ENCODE measurements at places on chromosomes 3 and 15. TPM values are rescaled to one million over a fixed set of nuclear protein-coding genes. Genes with fewer than 3 reads are reported as not detected.

AMT gene
- 0.26 TPM for total RNA-seq

ACAD11 gene
- 3.8 TPM for total RNA-seq

GPR149 gene
- not detected for total RNA-seq

LINGO1 gene
- 8.1 TPM for total RNA-seq

RBPMS2 gene
- total RNA-seq: 8.9 TPM

NR2F2 gene
- 24.3 TPM for total RNA-seq

IGSF11 gene
- total RNA-seq: 4.4 TPM

WDR5B gene
- total RNA-seq: 3.2 TPM

CLDN16 gene
- total RNA-seq: 0.34 TPM

ZPLD1 gene
- total RNA-seq: 0.05 TPM

TEX55 gene
- total RNA-seq: not detected

STAC gene
- total RNA-seq: 3.0 TPM

AHSG gene
- not detected for total RNA-seq

FAM43A gene
- total RNA-seq: 12.7 TPM

MOBP gene
- total RNA-seq: not detected

DAZL gene
- total RNA-seq: not detected

SETD2 gene
- 19.4 TPM for total RNA-seq

DISP2 gene
- total RNA-seq: 1.3 TPM

RASL12 gene
- 0.15 TPM for total RNA-seq

FETUB gene
- 0.14 TPM for total RNA-seq

LRRIQ4 gene
- total RNA-seq: not detected

CRYGS gene
- 0.43 TPM for total RNA-seq

CPLX3 gene
- total RNA-seq: 0.07 TPM

SERINC4 gene
- total RNA-seq: not detected

BCL2A1 gene
- 11.4 TPM for total RNA-seq

GDPGP1 gene
- 3.7 TPM for total RNA-seq

TGM5 gene
- total RNA-seq: not detected

GRK7 gene
- not detected for total RNA-seq

SYNPR gene
- total RNA-seq: not detected

STRC gene
- total RNA-seq: 0.19 TPM

PLCD1 gene
- total RNA-seq: 3.2 TPM

SH3GL3 gene
- 1.3 TPM for total RNA-seq

DPH3 gene
- total RNA-seq: 25.5 TPM

BRPF1 gene
- 18.9 TPM for total RNA-seq

ZDHHC19 gene
- not detected for total RNA-seq

PRR20G gene
- total RNA-seq: 0.54 TPM

GP9 gene
- total RNA-seq: not detected

RAB5A gene
- total RNA-seq: 50.8 TPM

C3orf80 gene
- total RNA-seq: 1.8 TPM

KLHL6 gene
- not detected for total RNA-seq

DAPK2 gene
- total RNA-seq: 3.9 TPM

ST8SIA2 gene
- 0.53 TPM for total RNA-seq

CDC25A gene
- total RNA-seq: 8.9 TPM

TMEM207 gene
- not detected for total RNA-seq

HCN4 gene
- 0.15 TPM for total RNA-seq

EIF4A2 gene
- 141 TPM for total RNA-seq

SLC33A1 gene
- total RNA-seq: 16.2 TPM

GOLGA8G gene
- not detected for total RNA-seq

EPHB3 gene
- 0.23 TPM for total RNA-seq

PPP4R2 gene
- 64.8 TPM for total RNA-seq

LTK gene
- total RNA-seq: 0.20 TPM

CMTM6 gene
- total RNA-seq: 40.2 TPM

Data from A549 treated with ZK216348 at 1 μM for 4 hours (cell line).